ENCODE measurements at places on chromosomes 13 and 19.

DNA sequence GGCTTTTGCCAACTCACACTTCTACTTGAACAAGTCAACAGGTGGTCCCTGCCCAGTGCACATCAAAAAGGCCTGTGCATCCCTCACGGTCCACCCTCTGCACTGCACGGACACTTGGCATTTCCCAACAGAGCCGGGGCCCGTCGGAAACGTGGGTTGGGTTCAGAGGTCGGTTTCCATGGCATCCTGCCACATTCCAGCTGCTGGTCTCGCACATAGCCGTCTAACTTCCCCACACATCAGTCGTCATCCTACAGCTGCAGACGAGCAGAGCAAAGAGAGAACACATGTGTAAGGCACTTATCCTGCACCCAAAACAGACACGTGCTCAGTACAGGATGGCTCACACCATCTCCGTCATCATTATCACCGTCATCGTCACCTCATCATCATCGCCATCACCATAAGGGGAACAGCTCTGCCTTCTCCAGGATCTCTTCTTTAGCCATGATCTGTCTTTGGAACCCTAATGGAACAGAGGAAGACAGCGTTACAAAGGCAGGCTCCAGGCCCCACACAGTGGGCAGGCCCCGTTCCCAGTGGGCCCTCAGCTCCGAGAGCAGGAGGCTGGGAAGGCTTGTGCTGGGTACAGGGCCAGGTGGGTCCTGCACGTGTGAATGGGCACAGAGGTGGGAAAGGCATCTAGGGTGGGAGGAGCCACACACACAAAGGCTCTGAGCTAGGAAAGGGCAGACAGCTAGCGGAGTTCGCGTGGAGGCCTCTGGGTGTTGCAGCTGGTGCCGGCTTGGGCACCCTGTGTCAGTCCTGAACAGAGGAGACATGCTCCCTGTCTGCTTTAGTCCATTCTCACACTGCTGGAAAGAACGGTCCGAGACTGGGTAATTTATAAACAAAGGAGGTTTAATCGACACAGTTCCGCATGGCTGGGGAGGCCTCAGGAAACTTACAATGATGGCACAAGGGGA is 170.8 kb upstream of the SOX1 start:
- DNase-seq = no peak

DNA sequence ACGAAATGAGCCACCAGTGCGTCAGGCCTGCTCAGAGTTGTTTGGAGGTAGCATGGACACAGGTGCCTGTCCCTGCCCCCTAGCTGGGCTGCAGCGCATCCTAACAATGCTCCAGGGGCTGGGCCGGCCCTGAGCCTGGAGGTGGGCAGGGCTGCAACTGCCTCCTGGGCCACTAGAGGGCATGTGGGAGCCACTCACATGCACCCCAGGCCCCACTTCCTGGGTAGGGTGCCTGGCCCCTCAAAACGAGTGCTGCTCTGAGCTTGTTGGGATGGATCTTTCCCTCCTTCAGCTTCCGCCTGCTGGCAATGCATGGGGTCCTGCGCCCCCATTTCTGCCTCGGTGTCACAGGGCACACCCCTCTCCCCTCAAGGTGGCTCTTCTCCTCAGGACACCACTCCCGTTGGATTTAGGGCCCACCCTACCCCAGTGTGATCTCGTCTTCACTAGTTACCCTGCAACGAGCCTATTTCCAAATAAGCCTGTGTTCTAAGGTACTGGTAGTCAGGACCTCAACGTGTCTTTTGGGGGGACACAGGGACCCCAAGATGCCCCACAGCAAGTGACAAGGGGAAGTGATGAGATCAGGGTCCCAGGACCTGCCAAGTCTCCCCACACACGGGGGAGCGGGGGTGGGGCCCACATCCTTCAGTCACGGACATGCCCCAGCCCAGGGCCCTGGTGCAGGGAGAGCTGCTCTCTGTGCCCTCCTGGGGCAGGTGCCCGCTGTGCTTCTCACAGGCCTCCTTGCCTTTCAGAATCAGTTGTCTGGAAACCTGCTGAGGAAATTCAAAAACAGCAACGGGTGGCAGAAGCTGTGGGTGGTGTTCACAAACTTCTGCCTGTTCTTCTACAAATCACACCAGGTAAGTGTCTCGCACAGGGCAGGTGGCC is 131.3 kb downstream of the STK24 start:
- no peak for DNase-seq

DNA sequence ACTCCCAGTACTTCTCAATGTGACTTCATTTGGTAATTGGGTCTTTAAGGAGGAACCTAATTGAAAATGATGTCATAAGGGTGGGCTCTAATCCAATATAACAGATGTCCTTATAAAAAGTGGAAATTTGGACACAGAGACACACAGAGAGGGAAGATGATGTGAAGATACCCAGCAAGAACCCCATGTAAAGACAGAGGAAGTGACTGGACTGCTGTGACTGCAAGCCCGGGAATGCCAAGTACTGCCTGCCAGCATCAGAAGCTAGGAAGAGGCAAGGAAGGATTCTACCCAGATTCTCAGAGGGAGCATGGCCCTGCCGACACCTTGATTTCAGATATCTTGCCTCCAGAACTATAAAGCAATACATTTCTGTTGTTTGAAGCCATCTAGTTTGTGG is 239.3 kb downstream of the KCTD12 start:
- DNase-seq = no peak

- DNase-seq = no peak
Measured at GRCh38 chr13:33263976-33264619, 21.5 kb downstream of the STARD13 start.

DNA sequence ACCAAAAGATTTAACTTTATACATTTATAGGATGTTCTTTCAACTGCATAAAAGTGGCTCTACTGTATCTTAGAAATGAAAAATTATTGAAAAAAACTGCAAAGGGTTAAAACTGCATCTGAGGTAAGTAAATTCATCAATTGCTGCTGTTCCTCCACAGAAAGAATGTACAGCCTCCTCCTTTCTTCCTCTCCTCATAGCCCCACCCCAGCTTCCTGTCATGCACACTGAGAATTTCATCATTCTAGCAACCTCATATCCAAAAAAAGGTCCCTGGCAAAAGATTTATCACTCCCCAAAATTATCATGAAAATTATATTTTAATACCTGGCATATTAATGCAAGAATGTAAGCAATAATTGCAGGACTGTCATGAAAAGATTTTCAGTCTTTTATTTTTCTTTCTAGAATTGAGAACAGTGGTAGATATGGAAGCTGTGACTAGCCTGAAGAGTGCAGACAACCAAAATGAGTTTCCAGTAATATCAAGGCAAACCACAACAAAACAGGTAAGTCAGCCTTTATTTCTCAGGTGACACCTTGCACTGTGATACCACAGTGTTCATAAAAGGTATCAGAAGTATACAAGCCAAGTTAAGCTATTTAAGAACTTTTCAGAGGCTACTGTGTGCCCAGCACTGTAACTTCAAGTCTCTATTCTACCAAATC is 110.8 kb downstream of the SUCLA2 start:
- DNase-seq = no peak

DNA sequence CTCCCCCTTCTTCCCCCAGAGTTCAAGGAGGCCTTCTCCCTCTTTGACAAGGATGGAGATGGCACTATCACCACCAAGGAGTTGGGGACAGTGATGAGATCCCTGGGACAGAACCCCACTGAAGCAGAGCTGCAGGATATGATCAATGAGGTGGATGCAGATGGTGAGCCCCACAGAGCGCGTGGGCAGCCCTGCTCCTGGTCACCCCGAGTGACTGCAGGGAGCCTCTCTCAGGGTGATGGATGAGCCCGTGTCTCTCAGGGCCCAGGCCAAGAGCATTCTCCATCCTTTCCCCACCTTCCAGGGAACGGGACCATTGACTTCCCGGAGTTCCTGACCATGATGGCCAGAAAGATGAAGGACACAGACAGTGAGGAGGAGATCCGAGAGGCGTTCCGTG is 7.0 kb downstream of the CALM3 start:
- DNase-seq = no peak

- DNase-seq = no peak
Measured at GRCh38 chr13:43270130-43270830, 246.9 kb downstream of the DNAJC15 start.

DNA sequence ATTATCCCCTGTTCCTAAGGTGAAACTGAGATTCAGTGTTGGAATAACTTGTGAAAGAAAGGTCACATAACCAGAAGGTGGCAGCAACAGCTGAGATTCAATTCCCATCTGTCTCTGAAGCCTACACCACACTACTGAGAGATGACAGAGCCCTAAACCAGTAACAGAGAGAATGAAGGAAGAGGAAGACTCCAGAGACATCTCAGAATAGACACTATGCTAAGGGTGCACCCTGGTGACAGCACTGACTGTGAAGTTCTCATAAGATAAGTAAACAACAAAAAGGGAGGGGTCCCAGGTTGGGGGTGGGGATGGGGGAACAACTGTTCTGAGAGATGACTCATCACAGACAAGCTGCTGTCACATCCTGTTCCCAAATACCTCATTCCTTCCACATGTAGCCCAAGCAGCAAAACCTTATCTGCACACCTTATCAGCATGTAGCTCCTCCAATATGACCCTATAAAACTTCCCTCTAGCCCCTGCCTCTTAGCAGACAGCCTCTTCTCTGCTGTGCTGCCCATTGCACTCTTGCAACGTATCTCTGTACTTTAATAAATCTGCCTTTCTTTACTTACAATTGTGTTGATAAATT is 46.5 kb downstream of the UTP14C start:
- DNase-seq = no peak

- no peak for DNase-seq
Measured at GRCh38 chr19:29682236-29682895, 17.1 kb downstream of the PLEKHF1 start.

DNA sequence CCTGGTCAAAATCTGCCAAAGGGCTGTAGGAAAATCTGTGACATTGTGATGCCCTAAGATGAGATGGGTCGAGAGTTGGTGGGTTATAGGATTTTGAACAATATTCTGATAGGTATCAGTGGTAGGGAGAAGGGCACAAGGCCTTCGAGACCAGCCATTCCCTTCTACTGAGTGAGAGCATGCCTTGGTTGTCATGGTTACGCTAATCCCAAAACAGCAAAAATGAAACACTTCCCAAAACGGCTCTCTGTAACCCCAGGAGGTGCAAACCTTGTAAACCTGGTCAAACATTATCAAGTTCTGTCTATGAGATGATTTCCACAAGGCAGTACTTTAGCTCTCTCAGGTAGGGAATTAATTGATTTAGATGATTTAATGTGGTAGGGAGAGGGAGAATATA is 158.7 kb upstream of the RNF113B start:
- DNase-seq = no peak

GRCh38 chr13:91133941-91134802 is 213.3 kb upstream of the MIR17HG start:
- no peak for DNase-seq

DNA sequence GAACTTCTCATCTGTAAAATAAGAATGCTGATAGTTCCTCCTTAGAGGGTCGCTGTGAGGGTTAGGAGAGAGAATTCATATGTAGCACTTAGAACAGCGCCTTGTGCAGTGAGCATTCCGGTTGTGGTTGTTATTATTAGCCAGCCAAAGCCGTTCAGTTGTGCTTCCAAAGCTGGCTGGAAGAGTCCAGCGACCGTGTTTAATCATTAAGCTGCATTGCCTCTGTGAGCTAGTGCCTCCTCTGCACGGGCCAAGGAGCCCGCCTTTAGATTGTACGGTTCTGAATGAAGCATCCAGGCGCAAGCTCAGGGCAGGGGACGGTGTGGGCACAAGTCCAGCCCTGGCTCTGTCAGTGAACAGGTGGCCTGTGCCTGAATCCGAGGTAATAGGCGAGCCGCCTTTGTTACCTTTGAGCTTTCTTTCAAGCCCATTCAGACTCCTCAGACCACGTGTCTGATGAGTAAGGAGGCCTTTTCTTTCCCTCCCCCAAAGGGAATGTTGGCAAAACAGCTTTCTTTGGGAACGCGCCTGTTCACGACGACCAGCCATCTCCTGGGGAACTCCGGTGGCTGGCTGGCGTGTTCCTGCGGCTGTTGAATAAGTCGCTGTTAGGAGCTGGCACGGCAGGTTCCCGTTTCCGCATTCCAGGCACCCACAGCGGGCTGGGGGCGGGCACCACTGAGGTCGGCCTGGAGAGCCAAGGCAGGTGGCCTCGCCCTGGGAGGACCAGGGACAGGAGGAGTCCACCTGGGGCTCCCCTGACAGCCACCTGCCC is 25.1 kb downstream of the SIPA1L3 start:
- DNase-seq = peak; percentile 70

- DNase-seq = no peak
Measured at GRCh38 chr19:55679343-55680257, 4.6 kb downstream of the EPN1 start.

DNA sequence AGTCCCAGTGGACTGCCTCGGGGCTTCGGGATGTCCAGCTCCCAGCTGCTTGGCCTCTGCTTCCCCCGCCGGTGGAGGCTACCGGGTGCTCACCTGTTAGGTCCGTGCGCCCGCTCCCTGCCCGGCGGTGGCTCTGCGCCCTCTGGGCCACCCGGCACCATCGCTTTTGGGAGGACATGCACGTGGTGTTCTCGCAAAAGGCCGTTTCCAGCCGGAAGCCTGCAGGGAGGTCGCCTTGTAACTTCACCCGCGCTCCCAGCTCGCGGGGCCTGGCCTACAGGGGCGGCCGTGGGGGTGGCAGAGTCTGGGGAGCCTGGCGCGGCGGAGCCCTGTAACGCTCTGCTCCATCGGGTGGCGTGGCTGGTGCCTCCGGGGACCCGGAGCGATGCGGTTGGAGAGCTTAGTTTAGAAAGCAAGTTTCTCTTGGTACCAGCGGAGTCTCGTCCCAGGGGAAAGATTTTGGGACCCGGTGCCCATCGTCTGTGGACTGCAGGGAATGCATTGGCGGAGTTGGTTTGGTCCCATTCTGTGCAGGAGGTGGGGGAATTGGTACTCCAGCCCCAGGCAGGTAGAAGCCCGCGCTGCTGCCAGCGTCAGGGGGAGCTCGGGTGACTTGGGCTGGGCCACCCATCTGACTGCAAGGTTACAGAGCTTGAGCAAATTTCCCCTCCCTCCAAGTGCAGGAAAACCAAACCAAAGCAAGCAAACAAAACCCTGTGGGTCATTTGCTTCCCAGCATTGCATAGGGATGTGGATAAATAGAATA is 673 bp downstream of the SPATA13 start:
- DNase-seq = no peak

DNA sequence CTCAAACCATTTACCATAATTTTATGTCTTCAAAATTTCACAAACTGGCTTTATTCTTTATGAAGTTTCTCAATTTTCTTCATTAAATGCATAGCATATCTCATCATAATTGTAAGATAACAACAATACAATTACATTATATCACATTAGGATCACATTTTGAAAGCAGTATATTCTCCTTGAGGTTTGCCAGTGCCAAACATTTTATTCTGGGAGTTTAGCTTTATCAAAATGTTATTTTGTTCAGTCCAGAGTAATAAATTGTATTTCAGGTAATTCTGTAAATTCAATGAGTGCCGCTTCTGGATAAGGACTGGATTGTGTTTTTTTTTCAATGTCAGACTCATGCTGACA is 234.6 kb upstream of the MIR17HG start:
- no peak for DNase-seq

- DNase-seq = no peak
Measured at GRCh38 chr13:20119960-20120359, 40.9 kb downstream of the GJA3 start.

DNA sequence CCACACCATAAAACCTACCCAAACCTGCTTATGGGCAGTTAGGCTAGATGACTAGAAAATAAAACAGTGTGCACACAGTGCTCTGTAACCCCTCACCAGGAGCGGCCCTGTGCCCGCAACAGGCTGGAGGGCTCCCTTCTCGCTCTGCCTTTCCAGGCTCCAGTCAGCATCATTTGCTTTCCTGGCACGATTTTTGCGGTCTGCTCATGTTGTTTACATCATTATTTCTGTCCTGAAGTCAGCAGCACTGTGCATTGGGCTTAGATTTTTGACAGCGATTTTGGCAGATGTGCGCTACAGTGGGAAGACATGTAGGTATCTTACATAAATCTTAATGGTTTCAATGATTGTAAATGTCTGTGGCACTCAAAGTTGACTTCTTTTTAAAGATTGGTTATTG is 344.0 kb downstream of the MTUS2 start:
- no peak for DNase-seq
